ENCODE measurements at places on chromosomes 4 and X.

- no peak for DNase-seq
Measured at GRCh38 chr4:2792396-2792710, 532 bp upstream of the SH3BP2 start.

GRCh38 chr4:71635139-71635748 lies 148.6 kb downstream of the GC start:
- no peak for DNase-seq

DNA sequence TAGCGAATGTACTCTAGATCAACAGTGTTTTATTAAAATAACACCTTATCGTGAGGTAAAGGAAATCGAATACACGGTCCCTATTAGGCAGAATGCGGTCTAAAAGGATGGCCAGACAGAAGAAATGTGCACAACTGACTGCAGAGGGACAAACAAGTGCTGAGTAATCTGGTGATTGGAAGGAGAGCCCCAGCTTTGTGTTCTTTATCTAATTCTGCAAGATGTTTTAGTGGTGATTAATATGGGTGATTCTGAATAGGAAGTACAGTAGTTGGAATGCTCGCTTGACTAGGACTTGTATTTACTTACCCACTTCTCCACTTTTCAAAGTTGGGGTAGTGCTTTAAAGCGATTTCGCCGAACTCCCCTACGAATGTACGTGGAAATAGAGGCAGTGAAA lies 1.2 kb downstream of the WDR44 start:
- no peak for DNase-seq

GRCh38 chr4:163562496-163562895 lies 68.0 kb downstream of the TMA16 start:
- DNase-seq, result no peak

- peak; percentile 12 for DNase-seq
Measured at GRCh38 chr4:146916479-146917076, 29.1 kb downstream of the TTC29 start.

- DNase-seq, result no peak
Measured at GRCh38 chr4:98473046-98473445, 185.4 kb downstream of the TSPAN5 start.

DNA sequence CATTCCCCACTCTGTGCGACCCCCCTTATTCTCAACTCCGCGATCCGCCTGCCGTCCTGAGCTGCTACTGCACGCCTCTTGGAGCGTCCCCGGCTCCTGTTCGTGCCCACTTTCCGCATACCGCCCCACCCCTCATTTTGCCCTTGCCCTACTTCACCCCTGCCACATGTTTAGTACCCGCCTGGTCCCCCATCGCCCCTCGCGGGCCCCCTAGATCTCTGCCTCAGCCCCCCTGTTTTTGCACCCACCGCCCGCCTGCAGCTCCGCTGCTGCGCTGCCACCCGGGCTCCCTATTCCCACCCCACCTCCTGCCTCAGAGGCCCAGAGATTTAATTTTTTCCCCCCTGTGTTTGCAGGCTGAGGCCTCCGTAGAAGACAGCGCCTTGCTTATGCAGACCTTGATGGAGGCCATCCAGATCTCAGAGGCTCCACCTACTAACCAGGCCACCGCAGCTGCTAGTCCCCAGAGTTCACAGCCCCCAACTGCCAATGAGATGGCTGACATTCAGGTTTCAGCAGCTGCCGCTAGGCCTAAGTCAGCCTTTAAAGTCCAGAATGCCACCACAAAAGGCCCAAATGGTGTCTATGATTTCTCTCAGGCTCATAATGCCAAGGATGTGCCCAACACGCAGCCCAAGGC lies 1.4 kb downstream of the MAGED1 start:
- no peak for DNase-seq

- DNase-seq, result no peak
Measured at GRCh38 chr4:180669680-180670079, 1573.5 kb upstream of the TENM3 start.

GRCh38 chrX:11890836-11891514 lies 132.9 kb downstream of the MSL3 start:
- DNase-seq, result no peak

Measured in neural crest cell (in vitro differentiated cells).